ENCODE measurements at places on chromosomes 2 and 18.

DNA sequence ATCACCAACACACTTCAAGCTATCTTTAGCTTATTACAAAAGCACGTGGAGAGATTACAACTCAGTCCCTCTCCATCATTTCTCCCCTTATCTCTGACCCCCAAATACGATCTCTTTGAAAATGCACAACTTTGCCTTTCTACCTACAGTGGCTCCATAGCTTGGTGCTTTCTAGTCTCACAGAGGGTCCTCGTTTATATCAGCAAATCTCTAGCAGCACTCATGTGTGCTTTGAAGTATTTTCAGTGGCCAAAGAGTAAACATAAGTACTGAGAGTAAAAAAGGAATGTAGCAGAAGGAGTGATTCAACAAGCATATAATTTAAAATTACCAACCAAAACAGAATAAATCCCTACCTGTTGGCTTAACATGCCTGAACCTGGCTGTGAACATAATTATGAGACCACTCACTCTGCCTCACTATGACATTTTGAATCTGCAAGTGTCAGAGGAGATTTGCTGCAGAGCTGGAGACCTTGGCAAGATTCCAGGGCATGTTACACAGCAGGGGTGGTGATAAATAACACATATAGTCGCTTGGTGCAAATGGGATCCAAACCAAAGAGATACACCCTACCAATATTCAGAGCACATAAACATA, 54.6 kb downstream of the LAMA3 start:
- DNase-seq = no peak

DNA sequence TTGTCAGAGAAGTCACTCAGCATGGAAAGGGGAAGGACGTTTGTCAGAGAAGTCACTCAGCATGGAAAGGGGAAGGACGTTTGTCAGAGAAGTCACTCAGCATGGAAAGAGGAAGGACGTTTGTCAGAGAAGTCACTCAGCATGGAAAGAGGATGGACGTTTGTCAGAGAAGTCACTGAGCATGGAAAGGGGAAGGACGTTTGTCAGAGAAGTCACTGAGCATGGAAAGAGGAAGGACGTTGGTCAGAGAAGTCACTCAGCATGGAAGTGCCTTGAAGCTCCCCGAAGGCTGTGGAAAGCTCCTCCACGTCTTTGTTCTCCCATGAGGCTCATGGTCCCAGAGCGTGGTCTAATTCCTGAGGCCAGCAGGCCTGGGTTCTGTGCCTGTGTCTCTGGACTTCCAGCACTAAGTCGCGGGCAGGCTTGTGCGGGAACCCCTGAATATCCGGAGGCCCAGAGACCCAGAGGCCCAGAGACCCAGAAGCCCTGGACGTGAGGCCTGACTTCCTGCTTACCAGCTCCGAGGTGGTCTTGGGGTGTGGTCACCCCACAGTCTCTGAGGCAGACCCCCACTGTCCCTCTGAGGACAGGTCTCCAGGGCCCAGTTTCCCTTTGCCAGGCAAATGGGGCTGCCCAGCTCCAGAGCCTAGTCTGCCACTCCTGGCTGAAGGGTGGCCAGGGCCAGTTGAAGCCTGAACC, 70.4 kb upstream of the TWIST2 start:
- no peak for DNase-seq

GRCh38 chr2:246489-247144, 17.2 kb downstream of the SH3YL1 start:
- no peak for DNase-seq

GRCh38 chr2:86216575-86217555, 17.6 kb downstream of the MRPL35 start:
- DNase-seq = no peak

DNA sequence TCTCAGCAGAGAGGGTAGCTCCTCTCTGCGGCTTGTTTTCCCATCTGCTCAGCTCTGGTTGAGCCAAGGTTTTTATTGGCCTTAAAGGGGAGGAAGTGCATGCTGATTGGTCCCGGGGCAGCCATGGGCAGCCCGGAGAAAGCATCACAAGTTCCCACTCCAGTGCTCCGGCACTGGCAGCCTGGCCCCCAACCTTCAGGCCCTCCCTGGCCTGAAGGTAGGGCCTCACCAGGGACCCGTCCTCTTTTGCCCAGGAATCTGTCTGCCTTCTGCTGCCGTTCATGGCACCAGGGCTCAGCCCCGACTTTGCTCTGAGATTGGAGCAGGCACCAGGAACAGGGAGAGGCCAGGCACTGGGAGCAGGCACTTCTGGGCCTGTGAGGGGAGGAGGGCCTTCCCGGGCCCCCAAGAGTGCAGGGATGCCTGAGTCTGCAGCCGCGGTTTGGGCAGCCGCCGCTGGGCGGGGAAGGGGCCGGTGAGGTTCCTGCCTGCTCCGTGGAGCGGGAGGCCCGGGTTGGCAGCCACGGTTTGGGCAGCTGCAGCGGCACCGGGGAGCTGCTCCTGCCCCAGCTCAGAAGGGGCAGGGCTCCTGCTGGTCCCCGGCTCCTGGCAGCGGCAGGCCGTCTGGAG, 17.5 kb upstream of the ILKAP start:
- no peak for DNase-seq

GRCh38 chr18:22250591-22250996, 81.2 kb downstream of the GATA6 start:
- no peak for DNase-seq

DNA sequence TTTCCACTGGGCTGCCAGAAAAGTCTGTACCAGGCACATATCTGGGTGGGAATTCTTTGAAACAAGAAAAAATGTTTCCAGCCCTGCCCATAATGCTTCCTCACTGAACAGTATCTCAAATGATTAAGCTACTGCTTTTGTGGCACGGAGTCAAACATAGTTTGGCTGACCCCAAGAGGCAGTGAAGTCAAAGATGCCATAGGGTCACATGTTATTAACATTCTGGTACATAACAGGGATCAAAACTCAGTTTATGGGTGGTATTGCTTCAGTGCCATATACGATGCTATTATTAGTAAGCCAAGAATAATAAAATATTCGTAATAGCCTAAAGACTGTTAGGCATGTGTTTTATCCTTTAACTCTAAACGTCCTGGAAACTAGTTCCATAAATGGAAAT, 112.4 kb downstream of the FEZ2 start:
- DNase-seq = no peak

- no peak for DNase-seq
Measured at GRCh38 chr2:196503398-196503797, 136.1 kb upstream of the CCDC150 start.

- no peak for DNase-seq
Measured at GRCh38 chr2:135245071-135245470, 193.0 kb downstream of the RAB3GAP1 start.

DNA sequence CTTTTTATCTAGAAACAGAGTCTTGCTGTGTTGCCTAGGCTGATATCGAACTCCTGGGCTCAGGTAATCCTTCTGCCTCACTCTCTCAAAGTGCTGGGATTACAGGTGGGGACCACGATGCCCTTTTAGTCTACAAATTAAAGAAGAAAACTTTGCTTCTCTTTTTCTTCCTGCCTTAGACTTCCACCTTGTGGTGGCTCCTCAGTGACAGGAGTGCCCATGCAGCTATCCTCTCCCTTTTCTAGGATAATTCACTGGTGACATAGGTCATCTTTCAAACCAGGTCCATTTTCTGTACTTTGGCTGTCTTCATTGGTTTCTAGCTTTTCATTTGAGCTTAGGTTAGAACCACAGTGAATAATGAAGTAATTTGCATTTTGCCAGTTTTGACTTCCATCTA, 13.6 kb downstream of the DCAF17 start:
- no peak for DNase-seq

DNA sequence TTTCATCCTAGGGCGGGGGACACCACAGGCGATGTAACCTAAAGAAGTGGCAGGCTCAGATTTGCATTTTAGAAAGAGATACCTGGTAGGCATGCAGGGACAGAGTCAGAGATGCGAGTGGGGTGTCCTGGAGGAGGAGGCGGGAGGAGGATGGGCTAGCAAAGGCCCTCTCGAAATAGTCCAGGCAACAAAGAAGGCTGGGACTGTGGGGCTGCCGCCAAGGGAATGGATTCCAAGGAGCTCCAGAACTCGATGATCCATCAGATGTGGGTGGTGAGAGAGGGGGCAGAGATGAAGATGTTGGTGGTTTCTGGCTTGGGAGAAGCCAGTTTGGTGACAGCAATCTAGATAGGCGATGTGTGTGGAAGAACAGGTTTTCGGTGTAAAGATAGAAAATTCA, 12.5 kb upstream of the INPP5D start:
- no peak for DNase-seq

DNA sequence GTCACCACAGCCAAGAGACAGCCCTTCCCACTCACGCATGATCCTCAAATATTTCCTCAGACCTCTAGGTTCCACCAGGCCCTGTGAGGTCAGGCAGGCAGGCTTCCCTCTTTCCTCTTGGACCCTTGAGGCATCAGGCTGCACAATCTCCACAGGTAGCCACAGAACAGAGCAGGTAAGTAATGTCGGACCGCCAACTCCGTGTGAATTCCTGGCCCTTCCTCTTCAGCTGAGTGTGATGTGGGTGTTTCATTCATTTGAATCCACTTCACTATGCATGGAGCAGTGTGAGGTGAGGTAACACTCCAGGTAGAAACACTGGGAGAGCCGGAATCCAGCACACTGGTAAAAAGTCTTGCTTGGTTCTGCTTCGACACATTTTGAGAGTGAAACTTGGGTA, 44.0 kb downstream of the MRPL35 start:
- DNase-seq = no peak

- DNase-seq = no peak
Measured at GRCh38 chr2:146241023-146241422, 1603.8 kb upstream of the ACVR2A start.

- DNase-seq = no peak
Measured at GRCh38 chr2:38375696-38376345, 1.3 kb downstream of the ATL2 start.

- no peak for DNase-seq
Measured at GRCh38 chr2:11541693-11542274, 7.9 kb downstream of the GREB1 start.

DNA sequence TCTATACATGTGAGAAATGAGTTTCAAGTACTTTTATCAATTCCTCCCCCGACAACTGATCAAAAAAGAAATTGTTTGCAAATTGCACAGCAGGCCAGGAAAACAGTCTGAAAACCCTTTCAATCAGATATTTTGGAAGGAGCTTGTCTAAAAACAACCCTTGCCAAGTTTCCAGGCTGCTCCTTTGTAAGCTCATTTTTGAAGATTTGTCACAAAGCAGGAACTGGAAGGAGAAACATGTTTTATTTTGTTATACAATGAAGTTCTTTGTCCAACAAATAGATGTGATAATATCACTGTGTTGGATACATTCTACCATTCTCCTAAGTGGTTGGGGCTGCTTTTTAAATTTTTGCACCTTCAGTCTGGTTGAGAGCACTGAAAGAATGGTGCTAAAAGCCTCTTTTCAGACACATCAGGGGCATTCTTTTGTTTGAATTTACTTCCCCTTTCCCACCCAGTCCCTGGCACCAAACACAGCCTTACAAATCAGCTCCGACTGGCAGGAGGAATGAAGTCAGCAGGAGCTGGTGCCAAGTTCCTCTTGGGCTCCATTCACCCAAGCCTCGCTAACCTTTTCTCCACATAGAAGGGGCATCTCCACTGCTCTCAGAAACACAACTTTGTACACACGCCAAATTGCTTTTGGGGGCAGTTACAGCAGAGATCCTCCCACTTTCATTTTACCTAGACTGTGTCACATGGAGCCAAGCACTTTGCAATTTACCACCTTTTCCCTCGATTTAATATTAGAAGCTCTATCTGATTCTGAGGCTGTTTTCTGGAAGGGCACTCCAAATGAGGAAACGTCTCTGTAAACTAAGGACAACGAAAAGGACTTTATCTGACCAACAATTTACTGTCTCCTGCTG, 88.0 kb downstream of the C1D start:
- no peak for DNase-seq

GRCh38 chr2:118130385-118130784, 42.1 kb downstream of the INSIG2 start:
- no peak for DNase-seq

DNA sequence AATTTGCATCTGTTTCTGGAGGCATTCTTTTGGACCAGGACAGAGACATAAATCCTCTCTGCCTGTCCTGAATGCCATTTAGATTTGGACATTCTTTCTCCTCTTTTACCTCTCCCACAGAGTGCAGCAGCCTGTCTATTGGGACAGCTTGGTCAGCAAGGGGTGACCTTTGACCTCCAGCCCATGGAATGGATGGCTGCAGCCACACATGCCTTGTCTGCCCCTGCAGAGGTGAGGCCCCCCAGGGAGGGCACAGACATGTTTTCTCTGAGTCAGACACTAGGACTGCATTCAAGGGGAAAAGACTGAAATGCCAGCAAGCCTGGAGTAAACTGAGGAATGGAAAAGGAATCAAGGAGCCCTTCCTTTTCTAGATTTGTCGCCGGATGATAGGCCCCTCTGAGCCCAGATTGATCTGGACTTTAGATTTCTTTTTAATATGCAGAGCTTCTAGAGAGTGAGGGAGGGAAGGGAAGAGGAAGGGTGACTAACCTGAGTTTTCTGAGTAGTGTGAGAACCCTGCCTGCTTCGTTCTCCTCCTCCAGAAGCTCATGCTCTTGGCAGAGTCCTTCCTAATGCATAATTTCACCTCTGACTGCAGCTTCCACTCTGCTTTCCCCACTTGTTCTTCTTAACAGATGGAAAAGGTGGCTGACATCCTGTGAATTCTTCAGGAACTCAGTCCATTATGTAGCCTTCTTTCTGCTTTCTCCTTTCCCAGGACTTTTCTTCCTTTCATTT, 16.1 kb upstream of the TTLL4 start:
- no peak for DNase-seq

DNA sequence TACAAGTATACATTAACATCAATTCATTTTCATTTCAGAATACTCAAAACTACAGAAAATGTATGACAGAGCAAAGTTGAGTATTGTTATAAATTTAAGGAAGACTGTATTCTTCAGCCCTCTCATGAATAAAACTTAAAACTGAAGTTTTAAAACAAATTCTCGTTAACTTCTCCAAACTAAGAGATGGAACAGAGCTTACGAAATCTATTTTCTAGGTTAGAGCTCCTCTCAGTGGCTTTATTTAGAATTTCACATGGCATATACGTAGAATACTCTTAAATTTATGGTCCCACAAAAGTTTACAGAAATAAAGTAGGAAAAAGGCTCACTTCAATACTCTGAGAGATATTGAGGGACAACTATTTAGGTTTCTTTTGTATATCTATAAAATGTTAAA, 612.1 kb downstream of the KCNJ3 start:
- DNase-seq = no peak

DNA sequence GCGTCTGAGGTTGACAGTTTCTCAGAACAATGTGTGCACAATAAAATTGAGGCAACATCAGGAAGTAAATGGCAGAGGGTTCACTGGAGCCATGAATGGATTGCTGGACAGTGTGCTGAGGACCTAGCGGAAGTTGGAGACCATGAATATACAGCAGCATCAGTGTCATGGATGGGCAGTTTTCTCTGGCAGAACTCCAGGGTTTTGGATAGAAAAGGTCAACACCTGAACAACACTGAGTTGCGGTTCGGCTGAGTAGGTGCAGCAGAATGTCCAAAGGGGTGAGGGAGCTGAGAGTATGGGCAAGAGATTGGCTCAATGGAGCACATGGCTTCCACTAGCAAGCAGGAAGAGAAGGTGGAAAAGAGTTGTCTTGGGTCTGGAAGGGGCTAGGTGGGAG, 73.7 kb downstream of the DNER start:
- DNase-seq = no peak

Data from NCI-H187 treated with DMSO at 0.1 percent for 48 hours (cell line).